Right forelimb (tissue), 1 donor: ENCODE measurements at places on chromosomes 7 and 10.
A peak's percentile ranks its signal among the peaks of the same experiment; 100 is the strongest.

DNA sequence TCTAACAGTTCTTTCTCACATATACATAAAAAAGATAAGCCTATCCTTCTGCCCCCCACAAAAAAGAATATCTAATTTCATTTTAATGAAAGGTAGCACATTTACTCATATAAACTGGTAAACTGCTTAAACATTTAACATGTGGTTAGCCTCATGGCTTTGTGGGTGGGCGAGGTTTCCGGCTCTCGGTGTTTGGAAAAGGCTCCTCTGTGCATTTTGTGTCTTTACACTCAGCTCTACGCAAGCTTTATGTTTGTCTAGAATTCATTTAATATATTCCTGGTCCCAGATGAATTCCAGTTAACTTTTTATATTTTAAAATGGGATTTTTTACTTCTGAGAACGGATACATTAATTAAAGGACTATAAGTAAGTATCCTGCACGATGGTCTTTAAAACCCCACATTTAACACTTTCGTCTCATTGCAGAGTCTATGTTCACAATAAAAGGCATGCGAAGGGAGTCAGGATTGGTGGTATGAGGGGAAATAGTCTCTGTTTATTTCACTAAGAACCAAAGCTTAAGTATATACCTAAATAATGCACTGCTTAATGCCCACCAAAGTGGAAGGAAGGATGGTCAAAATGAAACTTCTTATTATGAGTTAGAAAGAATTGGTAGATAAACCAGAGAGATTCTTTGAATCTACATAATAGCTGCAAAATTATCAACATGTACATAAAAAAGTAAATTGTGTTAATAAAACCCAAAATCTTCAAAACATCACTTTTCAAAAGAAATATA lies 197.2 kb downstream of the CRPPA start:
- no peak for DNase-seq

- DNase-seq = no peak
Observed at GRCh38 chr10:10326116-10326515, 691.6 kb upstream of the CELF2 start.

- no peak for DNase-seq
Observed at GRCh38 chr7:82472966-82473365, 29.4 kb upstream of the CACNA2D1 start.

GRCh38 chr10:123857616-123858015 lies 34.0 kb downstream of the CPXM2 start:
- no peak for DNase-seq

GRCh38 chr10:49599546-49599945 lies 10.6 kb upstream of the SLC18A3 start:
- DNase-seq = no peak

- DNase-seq = no peak
Observed at GRCh38 chr7:139883814-139884213, 54.8 kb downstream of the TBXAS1 start.

- DNase-seq = no peak
Observed at GRCh38 chr7:132352800-132353199, 223.5 kb downstream of the PLXNA4 start.

DNA sequence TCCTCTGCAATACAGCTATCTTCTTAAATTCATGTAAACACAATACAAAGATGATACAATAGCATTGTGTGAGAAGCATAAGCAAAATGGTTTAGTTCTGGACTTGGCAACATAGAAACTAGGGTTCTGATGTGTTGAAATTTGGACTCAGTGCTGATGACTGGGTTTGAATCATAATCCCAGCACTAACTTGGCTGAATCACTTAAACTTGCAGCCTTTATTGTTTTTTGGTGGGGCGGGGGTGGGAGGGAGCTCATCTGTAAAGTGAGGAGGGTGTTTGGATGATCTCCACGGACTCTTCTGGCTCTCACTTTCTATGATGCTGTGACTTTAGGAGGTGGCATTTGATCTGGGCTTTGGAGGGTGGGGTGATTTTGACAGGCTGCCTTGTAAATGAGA lies 158.2 kb downstream of the WNT2 start:
- DNase-seq = no peak

DNA sequence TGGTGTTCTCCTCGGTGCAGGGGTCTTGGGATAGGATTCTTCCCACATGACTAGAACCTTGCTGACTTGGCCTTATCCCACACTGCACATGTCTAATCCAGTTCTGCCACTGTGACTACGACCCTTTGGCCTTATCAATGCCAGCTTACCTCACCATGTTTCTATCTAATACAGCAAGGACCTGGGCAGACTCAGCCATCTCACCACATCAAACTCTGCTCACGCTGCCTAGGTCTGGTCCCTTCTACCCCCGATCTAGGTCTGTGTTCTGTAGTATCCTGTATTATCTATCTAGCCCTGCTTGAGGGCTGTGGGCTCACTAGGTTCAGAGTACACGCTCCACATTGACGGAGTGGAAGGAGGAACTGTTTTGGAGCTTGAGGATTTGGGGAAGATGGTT lies 282.4 kb downstream of the HPSE2 start:
- DNase-seq = no peak

DNA sequence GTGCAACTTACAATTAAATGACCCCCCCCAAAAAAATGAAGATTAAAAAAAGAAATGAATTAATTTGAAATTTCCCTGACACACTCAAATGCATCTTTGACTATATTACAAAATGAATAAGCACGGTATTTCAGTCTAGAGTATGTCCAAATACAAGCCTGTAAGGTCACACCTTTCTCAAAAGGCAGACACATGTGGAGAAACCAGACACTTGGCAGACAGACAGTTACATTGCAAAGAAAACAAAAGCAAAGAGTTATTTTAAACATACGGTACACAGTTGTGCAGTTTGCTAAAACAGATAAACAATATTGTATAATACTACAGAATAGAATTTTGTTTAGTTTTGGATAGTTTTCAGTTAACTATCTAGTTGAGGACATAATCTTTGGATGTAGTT lies 153.0 kb downstream of the ATE1 start:
- DNase-seq = no peak

DNA sequence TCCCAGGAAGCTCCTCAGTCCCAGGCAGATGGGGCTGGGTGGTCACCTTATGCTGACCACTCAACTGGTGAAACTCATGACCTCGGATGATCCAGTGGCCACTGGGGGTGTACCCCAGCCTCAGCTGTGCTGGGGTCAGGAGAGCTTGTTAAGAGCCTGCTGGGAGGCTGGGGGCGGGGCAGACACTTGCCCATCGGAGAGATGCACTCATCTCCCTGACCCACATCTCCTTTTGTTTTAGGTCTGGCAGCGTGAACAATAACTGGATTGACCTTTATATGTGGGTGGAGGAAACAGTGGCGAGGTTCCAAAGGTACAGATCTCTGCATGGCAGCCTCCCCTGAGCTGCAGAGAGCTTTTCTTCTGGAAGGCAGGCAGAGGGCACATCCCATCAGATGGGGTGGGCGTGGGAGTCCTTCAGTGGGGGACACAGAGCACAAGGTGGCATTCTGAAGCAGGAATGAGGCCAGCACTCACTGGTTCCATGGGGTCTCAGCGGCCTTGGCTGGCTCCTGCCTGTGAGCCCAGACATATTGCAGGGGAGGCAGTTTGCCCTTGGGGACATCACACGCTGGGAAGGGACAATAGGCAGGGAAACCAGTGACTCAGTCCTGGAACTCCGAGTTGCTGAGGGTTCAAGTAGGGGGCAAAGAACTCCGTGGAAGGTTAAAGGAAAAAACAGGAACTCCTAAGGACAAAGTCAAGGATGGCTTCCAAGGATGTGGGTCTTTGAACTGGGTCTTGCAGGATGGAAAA lies 5.2 kb downstream of the ANTXRL start:
- peak; percentile 24 for DNase-seq

DNA sequence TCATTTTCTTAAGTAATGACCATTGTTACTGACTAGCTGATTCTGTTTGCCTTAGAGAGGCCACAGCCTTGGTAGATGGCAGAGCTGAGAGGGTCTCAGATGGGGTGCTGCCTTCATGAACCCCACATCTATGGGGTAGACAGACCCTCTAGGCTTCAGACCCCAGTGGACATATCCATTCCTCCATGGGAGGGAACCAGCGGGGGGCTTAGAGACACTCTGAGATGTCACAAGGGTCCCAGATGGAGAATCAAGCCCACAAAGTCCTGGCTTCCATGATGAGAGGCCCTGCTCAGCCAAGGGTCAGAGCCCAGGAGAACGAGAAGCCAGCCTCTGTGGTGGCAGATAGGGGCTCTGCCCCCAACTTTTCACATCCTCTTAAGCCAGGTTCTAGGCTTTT lies 408.6 kb downstream of the TCERG1L start:
- DNase-seq = no peak

- DNase-seq = no peak
Observed at GRCh38 chr10:46310143-46310514, 23.3 kb downstream of the ANTXRL start.

DNA sequence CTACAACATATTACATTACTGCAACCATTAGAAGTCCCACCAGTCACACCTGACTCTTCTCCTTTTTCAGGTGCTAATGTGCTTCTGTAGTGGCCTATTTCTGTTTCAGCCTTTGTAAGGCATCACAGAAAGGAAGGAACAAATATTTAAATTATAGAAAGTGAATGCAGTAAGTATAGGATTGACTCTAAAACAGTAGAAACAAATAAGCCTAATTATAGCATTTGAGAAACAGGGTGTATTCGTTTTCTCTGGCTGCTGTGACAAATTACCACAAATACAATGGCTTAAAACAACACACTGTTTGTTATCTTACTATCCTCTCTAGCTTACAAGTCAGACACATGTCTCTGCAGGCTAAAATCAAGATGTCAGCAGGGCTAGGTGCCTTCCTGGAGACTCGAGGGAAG lies 69.4 kb downstream of the CCSER2 start:
- DNase-seq = no peak

GRCh38 chr10:855079-855478 lies 76.4 kb downstream of the LARP4B start:
- DNase-seq = no peak

- no peak for DNase-seq
Observed at GRCh38 chr7:29848941-29849340, 42.6 kb downstream of the WIPF3 start.

GRCh38 chr7:97022491-97023306 lies 1.9 kb downstream of the DLX5 start:
- DNase-seq = peak; percentile 56

DNA sequence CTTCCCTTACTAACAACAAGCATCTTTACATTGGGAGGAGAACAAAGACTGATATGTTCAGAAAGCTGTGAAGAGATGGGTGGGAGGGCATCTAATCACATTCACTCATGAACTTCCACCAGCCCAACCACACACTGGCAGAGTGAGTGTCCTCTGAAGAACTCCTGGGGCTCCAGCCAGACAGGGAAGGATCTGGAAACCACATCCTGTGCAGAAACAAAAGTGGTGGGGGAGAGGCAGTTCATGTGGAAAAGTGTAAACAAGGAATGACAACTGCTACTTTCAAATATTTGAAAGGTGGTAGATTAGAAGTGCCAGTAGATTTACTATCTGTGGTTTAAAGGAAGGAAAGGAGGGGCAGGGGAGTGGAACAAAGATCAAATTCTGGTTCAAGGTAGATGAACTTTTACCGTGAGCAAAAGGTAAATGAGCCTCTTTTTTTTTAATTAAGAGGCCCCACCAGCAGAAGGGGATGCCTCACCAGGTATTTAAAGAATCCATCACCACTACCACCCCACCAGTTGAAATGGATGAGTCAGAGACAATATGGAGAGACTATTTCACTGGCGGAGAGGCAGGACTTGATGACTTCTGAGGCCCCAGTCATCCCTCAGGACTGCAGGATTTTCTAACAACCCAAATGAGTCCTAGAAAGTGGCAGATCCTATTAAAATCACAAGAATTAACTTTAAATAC lies 34.5 kb downstream of the GOT1 start:
- no peak for DNase-seq

DNA sequence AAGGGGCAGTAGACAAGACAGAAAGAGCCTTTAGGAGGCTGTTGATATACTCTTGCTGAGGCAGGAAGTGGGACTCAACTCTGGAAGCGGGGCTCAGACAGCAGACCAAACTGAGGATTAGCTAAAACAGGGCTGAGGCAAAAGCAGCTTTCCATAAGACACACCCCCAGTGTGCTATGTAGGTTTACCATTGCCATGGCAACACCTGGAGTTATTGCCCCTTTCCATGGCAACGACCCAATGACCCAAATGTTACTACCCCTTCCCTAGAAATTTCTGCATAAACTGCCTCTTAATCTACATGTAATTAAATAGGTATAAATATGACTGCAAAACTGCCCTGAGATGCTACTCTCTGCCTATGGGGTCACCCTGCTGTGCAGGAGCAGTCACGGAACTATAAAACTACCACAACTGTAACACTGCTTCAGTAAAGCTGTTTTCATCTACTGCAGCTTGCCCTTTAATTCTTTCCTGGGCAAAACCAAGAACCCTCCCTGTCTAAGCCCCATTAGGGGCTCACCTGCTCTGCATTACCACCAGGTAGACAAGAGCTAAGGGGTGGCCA lies 348.4 kb upstream of the PODXL start:
- no peak for DNase-seq

GRCh38 chr10:49407552-49408137 lies 11.8 kb upstream of the DRGX start:
- DNase-seq = peak; percentile 80

DNA sequence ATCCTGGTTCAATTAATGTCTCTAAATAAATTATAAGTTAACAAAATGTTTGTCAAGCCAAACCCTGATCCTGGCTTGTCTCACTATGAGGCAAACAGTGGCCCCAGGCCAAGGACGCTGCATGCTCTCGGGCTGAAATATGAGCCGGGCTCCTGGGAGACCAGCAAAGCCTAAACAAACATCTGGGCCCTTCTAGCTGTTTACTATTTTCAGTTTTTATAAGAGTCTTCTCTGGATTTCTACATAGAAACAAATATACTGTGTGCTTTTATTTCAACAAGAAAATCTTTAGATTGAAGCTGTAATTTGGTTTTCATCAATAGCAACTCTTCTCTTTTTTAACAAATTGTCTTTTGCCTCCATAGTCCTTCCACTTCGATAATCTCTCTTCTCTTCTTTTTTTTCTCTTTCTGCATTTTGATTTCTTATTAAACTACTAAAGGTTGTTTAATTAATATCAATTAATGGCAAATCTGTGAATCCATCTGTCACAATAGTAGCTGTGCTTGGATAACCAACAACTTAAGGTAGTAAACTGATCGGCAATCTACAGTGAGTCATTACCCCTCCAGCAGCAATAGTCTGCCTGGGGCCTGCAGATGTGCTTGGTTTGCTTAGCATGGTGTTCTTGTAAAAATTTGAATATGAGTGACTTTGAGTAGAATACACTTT lies 83.3 kb upstream of the DNAJC1 start:
- DNase-seq = peak; percentile 83

DNA sequence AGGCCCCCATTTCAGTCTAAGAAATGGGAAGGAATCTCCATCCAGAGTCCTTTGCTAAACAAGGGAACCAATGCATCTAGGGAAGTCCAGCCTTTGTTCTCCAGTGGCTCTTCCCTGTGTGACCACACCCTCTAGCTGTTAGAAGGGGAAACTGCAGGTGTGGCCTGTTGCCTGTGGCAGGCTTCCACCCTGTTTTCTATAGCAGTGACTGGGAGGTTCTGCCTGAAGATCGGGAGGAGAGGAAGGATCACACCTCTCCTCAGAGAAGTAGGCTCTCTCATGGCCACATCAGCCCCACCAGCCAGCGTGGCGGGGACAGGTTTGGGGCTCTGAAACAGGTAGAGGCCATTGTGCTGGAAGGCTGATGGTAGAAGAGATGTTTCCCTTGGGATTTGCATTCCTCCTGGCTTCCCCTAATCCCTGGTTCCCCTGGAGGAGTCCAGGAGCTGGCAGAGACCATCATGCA lies 47.7 kb upstream of the TRIM8 start:
- no peak for DNase-seq
